ENCODE measurements at places on chromosomes 13 and 19.

- DNase-seq: no peak
These were observed 670 bp downstream of the MAP2K7 start for GRCh38 chr19:7904074-7905020.

DNA sequence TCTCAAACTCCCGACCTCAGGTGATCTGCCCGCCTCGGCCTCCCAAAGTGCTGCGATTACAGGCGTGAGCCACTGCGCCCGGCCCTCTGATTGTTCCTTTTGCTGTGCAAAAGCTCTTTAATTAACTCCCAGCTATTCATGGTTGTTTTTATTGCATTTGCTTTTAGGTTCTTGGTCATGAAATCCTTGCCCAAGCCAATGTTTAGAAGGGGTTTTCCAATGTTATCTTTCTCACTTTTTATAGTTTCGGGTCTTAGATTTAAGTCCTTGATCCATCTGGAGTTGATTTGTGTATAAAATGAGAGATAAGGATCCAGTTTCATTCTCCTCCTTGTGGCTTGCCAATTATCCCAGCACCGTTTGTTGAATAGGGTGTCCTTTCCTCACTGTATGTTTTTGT lies 19.2 kb upstream of the GRTP1 start:
- no peak for DNase-seq

DNA sequence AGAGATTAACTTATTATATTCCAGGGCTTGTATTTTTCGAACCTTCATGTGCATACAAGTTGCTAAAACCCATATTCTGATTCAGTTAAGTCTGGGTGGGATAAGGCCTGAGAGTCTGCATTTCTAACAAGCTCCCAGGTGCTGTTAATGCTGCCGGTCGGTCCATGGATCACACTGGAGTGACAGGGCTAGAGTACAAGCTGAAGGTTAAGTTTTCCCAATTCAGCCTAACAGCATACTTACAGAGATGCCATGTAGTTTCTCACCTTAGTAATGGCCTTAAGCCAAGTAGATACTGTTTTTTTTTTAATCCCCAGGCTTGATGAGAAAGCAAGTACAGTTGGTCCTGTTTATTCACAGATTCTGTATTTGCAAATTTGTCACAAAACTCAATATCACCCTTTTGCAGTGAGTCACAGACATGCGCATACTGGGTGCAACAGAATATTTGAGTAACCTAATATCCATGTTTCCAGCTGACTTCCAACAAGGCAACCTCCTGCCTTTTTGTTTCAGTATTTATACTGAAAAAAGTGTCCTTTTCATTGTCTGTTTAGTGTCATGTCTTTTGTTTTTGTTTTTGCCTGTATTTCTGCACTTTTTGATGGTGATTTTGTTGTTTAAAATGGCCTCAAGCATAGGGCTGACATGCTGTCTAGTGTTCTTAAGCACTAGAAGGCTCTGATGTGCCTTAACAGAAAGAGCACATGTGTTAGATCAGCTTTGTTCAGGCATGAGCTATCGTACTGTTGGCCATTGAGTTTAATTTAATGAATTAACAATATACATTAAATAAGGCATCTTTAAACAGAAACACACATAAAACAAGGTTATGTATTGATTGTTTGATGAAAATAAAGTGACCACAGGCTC lies 875.0 kb downstream of the PCDH9 start:
- no peak for DNase-seq

DNA sequence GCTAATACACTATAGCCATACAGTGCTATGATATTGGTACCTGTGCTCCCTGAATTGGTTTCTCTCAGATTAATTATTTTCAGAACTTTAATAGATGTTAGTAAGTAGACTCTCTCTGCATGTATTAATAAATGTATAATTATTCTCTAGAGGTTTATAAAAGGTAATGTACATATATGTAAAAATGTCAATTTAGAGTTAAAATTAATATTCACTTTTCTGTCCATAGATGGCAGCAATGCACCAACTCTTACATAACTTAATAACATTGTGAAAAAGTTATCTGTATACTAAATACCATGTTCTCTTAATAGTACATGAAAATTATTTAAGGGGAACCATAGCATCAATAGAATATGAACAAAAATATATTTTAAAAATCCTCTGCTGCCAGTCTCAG lies 515.0 kb upstream of the KLHL1 start:
- DNase-seq: peak; percentile 3

DNA sequence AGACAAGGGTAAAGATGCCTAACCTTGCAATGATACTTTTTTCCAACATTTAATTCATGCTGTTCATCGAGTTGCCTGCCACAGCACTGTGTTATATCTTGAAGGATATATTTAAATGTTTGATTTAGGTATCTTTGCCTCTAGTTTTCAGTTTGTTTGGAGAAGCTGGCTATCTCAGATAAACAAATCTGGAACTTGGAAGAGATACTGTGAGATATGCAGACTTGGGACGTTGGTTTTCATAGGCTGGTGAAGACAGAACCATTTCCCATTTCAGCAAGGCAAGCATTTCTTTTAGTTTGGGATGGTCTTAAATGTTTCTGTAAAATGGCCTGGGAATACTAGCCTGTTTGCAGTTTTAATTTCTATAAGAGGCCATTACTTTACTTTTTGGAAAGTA lies 3.3 kb downstream of the RNASEH2B start:
- DNase-seq: no peak

DNA sequence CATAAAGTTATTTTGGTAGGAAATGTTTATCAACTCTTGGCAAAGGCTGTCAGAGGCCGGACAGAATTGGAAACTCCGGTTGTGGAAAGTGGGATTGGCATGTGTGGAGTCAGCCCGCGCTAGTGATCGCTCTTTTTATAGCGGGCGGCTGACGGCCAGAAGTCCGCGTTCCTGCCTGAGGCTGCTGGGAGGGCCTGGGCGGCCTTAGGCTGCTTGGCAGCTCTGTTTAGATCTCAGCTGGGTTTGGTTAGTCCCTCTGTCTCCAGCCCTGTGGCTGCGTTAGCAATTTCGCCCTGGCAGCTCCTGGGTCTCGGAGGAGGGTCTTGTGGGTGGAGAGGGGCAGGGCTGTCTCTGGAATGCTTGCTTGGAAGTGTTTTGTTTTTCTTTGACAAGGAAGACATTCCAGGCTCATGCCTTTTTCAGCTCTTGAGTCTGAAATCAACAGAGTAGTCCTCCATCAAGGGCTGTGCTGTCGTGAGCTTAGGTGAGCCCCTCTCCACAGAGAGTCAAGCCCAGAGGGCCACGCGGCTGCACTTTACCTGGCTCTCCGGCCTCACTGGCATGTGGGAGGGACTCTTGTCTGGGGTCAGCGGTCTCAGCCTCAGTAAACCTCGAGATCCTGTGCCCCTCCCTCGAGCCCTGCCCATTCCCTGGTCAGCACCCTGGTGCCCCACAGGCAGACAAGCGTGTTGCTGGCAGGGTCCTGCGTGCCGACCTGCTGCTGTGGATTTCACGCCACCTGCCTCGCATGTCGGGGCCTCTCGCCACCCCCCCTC lies 22.5 kb downstream of the DOT1L start:
- DNase-seq: peak; percentile 97

DNA sequence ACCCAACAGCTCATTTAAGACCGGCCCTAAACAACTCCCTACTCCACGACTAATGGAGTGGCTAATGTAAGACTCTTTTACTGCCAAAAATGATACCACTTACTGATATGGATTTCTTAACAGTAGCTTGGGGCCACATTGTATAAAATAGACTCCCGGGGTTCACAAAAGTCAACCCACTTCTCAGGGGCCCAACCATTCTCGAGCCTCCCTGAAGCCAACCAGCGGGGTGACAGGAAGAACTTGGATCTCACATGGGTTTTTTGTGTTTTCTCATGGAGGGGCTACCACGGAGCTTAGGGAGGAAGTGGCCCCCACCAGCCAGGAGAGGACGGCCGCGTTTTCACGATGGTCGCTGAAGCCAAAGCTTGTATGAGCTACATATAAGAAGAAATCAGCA lies 8.1 kb downstream of the MCF2L start:
- no peak for DNase-seq

DNA sequence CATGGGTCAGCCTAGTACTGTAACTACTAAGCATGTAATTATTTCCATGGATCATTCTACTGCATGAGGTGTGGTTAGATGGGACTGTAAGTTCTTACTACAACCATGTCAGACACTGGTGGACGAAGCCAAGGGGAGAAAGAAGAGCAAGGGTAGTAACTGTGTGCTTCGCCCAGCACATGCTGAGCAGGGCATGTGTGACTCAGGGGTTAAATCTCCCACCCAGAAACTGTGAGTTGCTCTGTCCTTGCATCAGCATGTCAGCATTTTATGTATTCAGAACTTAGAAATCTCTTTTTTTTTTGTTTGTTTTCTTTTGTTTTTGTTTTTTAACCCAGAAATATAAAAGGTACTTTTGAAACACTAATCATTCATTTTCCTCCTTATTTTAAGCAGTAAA lies 436.6 kb upstream of the KLF12 start:
- peak; percentile 95 for DNase-seq

DNA sequence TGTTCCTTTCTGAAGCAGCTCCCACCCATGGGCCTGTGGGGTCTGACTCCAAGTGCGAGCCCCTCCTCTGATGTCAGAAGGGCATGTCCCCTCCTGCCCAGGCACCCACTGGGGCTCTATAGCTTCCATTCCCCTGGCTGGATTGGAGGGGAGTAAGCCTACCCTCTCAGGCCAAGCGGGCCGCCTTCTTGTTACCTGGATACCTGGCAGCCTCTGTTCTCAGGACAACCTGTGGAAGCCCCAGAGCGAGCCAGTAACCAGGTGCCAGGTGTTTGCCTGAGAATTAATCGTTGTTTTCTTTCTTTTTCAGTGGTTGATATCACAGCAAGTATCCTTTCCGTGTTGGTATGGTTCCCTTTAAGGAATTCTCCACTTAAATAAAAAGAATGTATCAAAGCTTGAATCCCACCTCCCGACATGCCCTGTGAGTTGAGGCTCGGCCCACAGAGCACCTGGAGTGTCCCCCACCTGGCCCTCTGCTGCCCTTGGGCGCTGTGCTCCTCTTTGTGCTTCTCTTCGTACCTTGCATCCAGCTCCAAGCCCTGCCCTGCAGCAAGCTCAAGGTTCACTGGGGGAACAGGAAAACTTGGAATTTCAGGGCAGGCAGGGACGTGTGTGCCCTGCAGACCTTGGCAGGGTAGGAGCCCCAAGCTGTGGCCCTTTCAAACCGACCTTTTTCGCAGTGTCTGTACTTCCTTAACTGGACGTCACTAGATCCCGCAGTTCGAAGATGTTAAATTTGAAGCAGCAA lies 15.0 kb downstream of the MAU2 start:
- DNase-seq: no peak

GRCh38 chr13:26619358-26619757 lies 61.9 kb downstream of the WASF3 start:
- DNase-seq: peak; percentile 46

DNA sequence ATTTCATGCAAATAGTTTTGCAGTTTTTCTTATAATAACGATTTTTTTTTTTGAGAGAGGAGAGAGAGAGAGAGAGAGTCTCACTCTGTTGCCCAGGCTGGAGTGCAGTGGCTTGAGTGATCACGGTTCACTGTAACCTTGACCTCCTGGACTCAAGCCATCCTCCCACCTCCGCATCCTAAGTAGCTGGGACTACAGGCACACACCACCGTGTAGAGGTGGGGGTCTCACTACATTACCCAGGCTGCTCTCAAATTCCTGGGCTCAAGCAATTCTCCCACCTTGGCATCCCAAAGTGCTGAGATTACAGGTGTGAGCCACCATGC lies 26.8 kb upstream of the GJB6 start:
- no peak for DNase-seq

- DNase-seq: no peak
These were observed 567 bp downstream of the ALKBH6 start for GRCh38 chr19:36013280-36014011.

DNA sequence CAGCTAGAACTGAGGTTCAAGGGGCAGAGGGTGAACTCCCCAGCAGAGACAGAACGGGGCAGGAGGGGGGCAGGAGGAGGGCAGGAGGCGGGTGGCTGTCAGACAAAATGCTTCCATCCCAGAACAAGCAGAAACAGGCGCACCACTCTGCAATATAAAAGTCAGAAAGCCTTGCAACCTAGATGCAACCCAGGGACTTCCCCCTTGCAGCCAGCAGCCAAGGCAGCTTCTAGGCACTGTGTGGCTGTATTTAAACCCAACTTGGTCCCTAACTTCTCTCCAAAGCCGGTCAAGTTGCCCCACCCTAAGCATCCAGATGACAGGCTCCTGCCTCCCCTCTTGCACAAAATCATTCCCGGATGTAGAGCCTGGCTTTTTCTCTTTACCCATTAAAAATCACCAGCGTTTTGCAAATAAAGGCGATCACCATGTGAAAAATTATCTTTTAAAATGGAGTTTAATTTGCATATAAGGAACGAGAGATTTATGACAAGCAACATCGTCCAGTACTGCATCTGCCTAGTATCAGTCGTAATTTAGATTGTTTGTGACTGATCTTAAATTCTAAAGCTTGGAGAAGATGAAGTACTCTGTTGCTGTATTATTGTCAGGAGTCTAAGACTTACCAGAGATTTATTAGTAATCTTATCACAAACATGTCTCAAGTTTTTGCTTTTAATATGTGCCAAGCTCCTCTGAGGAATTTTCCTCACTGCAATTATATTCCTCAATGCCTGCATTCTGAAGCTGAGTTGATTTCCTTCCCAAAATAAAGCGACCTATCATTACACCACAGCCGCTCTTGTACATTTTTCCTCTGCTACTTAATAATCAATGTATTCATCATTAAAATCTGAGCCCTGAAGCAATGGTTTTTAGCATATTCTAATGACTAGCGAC lies 307.1 kb upstream of the ZNF507 start:
- no peak for DNase-seq

- DNase-seq: no peak
These were observed 15.2 kb downstream of the ACTN4 start for GRCh38 chr19:38662537-38663155.

GRCh38 chr19:39237200-39238184 lies 7.3 kb downstream of the IFNL3 start:
- no peak for DNase-seq

DNA sequence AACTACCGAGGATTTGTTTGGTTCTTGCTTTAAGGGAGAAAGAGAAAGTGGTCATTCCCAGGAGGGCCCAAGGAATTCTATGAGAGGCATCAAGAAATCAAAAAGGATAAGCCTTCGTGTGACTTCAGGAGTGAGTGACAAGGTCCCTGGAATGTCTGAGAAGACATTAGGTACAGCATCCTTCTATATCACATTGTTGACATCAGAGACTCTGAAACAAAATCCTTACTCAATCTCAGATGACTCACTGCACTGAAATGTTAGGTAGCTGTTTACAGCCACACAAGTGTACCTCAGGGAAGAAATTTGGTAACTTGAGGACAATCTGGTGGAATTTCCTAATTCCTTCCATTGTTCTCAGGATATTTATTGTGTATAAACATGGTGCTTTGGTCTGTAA lies 7.9 kb upstream of the LGALS14 start:
- no peak for DNase-seq

- peak; percentile 18 for DNase-seq
These were observed 42.3 kb downstream of the ENOX1 start for GRCh38 chr13:43744261-43745031.

- no peak for DNase-seq
These were observed 92.8 kb downstream of the SHISA2 start for GRCh38 chr13:25958986-25959385.

- DNase-seq: no peak
These were observed 23.9 kb upstream of the LPAR6 start for GRCh38 chr13:48436661-48437288.

- no peak for DNase-seq
These were observed 895.8 kb downstream of the SLITRK6 start for GRCh38 chr13:84903391-84903790.

GRCh38 chr19:35272122-35272719 lies 3.5 kb downstream of the USF2 start:
- no peak for DNase-seq

Data from fibroblast of lung (primary cell).